ENCODE measurements at places on chromosomes 1 and 21.

DNA sequence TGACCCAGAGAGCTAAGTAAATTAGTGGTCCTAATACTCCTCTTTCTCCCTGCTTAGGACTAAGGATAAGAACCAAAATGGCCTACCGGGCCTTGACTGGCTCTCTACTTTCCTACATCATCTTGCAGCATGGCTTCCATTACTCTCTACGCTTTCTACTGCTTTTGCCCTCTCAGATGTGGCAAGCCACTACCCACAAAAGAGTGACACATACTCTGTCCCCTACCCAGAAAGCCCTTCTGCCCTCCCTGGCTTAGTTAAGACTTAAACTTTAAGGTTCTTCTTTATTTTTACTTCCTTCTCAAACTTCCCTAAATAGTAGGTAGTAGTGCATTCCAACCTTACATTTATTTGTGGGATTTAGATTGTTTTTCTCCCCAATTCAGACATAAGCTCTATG, 228.1 kb downstream of the TPR start:
- no peak for DNase-seq

- DNase-seq: peak; percentile 50
Observed at GRCh38 chr1:25810341-25811299, 9.1 kb upstream of the MTFR1L start.

DNA sequence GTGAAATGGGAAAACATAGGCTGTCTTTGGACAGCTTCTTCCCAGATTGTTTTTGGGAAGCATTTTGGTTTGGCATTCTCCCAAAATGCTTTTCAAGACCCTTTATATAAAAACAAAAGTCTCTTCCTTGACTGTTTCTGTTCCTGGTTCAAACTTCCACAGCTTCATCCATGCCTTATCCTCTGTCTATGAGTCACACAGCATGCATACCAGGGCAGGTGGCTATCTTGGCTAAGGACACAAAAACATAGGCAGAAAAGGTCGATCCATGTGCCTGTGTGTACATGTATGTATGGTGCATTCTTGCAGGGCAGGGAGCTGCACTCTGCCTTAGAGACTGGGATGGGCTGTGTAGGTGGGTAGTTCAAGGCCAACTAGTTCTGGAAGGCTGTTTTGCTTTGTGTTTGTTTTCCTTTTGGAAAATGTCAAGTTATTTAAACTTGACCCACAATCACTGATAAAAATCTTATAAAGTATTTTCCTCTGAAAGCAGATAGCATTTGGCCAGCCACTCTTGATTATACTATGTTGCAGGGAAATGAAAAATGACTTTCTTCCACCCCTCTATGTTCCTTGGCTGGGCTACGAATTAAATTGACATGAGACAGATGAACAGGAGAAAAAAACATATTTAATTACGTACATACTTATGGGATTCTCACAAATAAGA, 437.0 kb downstream of the SIPA1L2 start:
- no peak for DNase-seq

DNA sequence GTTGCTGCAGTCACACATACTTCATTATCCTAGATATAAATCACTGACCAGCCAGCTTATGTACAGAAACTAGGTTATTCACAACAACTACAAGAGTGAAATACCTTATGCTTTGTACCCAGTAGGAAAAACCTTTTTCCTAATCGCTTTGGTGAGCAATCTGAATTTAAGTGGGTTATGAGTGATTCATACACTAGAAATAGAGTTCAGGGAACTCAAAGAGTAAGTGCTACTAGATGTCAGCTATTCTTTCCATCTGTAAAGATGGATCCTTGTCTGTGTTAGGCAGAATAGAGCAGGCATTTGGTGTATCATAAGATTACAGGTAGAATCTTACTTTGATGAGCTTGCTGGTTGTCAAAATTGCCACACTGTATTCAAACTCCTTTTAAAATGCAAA, 101.9 kb downstream of the ZNF644 start:
- no peak for DNase-seq

DNA sequence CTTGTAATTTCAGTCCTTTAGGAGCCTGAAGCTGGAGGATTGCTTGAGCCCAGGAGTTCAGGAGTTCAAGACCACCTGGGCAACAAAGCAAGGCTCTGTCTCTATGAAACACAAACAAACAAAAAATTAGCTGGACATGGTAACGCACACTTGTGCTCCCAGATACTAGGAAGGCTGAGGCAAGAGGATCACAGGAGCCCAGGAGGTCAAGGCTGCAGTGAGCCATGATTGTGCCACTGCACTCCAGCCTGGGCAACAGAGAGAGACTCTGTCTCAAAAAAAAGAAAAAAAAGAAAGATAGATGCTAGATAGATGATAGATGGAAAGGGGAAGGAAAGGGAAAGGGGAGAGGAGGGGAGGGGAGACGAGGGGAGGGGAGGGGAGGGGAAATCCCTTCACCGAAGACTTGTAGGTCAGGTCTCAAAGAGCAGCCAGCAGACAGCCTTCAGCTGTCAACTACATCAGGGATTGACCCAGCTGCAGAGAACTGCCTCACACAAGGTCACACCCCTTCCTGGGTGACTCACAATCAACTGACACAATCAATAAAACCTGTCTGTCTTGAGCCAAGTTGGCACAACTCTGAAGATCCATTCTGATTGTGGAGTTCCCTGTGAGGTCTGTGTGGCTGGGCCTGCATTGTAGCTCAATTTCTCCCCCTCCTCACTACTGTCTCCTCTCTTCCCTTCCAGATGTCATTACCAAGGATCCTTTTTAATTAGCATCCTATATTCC, 200.6 kb downstream of the RGS7 start:
- no peak for DNase-seq

GRCh38 chr1:234544087-234544579, 65.2 kb upstream of the TARBP1 start:
- DNase-seq: peak; percentile 23

- DNase-seq: no peak
Observed at GRCh38 chr1:151479462-151479861, 20.2 kb upstream of the POGZ start.

GRCh38 chr1:226686440-226687425, 52.3 kb downstream of the ITPKB start:
- no peak for DNase-seq

DNA sequence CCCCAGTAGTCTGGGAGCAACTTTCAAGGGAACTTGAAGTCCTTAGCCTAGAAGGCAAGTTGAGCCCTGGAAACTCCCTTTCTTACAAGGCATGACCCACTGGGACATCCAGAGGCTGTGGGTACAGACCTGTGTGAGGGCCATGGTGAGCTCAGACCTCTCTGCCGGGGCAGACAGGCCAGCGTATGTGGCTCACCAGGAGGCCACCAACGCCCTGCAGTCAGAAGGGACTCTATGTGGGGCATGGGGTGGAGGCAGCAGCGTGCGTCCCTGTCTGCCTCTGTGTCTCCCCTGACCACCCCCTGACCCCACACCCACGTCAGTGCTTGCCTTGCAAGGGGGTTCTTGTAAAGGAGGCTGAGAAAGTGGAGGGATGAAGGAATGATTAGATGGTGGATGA, 10.8 kb downstream of the COQ8A start:
- DNase-seq: no peak
